Hematopoietic multipotent progenitor cell treated with erythropoietin and hydrocortisone succinate and interleukin-3 and kit ligand, for 4 days (in vitro differentiated cells): ENCODE measurements at places on chromosomes 5 and 9.

- DNase-seq: peak; percentile 22
These were observed 39.1 kb upstream of the FLT4 start for GRCh38 chr5:180688330-180689070.

DNA sequence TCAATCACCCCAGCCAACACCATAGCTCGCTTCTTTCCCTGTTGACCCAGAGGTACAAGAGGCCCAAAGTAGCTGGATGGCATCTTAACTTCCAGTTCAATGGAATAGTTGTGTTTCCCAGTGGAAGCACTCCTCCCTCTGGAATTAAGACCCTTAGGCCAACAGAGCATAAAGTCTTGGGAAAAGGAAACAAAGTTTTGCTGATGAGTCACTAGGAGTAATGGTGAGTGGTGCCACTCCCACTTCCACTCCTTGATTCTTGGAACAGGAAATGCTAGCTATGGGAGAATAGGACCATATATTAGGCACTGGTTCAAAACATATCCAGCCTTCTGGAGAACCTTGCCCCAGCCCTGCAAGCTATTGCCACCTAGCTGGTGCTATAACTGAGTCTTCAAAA, 44.7 kb upstream of the LMX1B start:
- no peak for DNase-seq

GRCh38 chr9:74511333-74511732, 14.2 kb downstream of the RORB start:
- no peak for DNase-seq

GRCh38 chr5:74499256-74500050, 141.1 kb downstream of the ENC1 start:
- DNase-seq: no peak

GRCh38 chr5:135398855-135399793, at the start of gene MACROH2A1:
Gene MACROH2A1, minus strand, starts transcription at chr5:135399231. Its CDS starts 10,138 bp downstream, at chr5:135389093.
- DNase-seq: peak; percentile 95

GRCh38 chr9:72581694-72582093, 60.3 kb downstream of the TMC1 start:
- DNase-seq: no peak

- no peak for DNase-seq
These were observed 492 bp upstream of the FAM169A start for GRCh38 chr5:74866596-74867162.

DNA sequence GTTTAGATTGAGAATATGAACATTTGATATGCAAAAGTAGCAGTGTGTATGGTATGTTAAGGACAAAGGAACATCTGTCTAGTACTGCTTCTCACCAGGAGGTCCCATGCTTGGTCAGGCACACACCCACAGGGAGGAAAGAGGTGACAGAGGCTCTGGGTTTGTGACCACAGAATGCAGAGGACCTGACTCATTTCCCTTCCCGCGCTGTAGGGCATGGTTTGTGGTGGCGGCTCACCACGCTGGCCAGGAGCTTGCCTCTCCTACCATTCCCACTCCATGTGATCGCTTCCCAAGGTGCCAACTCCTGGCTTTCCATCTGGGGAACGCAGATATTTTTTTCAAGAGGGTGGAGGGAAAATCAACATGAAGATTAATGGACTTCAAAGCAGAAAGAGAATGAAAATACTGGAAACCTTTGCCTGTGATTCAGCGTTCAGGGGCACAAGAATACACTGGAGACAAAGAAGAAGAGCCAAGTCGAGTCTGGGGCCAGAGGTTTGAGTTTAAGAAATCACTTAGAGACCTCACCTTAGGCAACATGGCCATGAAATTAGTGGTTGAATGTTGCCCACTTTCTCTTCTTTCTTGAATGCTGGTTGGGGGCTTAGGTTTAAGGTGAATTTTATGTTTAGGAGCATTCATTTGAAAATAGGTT, 477.8 kb downstream of the CCDC171 start:
- peak; percentile 81 for DNase-seq

GRCh38 chr9:95189251-95190098, 128.0 kb downstream of the FANCC start:
- DNase-seq: peak; percentile 35
